Stimulated activated CD8-positive, alpha-beta memory T cell treated with anti-CD3 and anti-CD28 coated beads, Interleukin-4, amount 100 ng/mL, for 48 hours (primary cell): ENCODE measurements at places on chromosomes 2 and 18.

GRCh38 chr2:219467736-219468075, 31.0 kb upstream of the GMPPA start:
- DNase-seq = no peak

DNA sequence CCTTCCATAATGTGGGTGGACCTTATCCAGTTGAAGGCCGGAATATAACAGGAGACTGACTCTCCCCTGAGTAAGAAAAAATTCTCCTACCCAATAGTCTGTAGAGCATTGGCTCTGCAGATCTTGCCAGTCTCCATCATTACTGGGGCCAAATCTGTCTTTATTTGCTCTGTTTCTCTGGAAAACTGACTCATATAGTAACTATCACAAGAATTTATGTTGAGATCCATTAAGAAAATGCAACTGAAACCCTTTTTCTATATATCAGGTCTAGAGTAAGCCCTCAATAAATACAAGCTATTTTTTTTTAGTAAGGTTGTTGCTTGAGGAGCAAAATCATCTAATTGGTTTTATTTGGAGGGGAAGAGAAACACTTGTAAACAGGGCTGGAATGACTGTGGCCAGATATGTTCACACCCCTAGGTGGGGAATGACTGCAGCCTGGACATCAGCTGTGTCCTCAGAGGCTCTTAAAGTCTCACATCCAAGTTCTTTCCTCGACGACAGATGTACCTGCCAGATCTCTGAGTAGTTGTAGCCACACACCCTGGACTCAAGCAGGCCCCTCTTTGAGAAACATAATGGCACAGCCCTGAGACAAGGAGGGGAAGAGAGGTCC, 339.7 kb downstream of the TNS1 start:
- DNase-seq = no peak

DNA sequence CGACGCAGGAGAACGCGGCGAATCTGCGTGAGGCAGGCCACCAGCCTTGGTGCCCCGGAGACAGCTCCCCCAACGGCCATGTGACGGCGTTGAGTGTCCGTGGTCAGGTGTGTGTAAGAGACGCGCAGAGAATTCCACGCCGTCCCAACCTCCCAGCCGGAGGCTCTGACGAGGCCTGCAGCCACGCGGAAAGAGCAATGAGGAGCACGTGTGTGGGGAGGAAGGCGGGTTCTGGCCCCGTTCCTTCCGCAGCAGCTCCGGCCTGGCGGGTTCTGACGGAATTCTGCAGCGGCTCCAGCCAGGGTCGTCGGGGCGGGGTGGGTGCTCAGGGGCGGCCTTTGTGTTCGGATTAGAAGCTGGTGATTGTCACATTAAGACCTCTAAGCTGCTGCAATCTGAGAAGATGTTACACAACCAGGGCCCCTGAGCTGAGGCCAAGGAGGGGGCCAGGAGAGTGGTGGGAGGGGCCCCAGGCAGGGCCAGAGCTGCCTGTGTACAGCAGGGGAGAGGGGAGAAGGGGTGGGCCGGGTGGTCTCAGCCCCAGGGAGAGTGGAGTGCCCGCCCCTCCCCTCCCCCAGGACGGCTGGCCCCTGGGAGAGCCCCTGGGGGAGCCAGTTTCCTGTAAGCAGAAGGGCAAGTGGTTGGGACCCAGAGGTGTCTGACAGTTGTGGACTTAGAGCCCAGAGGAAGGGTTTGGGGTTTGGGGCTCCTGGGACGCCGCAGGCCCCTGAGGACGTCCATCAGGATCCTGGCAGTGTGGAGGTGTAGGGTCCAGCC, 5.1 kb upstream of the GAL3ST2 start:
- no peak for DNase-seq

DNA sequence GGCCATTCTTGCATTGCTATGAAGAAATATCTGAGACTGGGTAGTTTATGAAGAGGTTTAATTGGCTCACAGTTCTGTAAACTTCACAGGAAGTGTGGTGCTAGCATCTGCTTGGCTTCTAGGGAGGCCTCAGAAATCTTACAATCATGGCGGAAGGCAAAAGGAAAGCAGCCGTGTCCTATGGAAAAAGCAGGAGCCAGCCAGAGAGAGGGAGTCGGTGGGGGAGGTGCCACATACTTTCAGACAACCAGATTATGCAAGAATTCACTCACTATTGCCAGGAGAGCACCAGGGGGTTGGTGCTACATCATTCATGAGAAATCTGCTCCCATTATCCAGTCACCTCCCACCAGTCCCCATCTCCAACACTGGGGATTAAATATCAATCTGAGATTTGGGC, 64.1 kb downstream of the CPS1 start:
- no peak for DNase-seq

DNA sequence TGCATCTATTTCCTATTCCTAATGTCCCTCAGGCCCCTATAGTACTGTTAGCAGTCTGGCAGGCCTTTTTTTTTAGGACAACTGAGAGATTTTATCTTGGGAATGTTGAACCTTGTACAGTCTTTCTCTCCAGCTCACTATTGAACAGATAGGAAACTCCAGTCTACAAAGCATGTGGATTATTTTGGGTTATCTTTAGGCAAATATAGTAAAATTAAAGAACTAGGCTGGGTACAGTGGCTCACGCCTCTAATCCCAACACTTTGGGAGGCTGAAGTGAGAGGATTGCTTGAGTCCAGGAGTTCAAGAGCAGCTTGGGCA, 102.7 kb downstream of the OSBPL6 start:
- DNase-seq = no peak

GRCh38 chr2:16625759-16626158, 39.9 kb downstream of the CYRIA start:
- no peak for DNase-seq

DNA sequence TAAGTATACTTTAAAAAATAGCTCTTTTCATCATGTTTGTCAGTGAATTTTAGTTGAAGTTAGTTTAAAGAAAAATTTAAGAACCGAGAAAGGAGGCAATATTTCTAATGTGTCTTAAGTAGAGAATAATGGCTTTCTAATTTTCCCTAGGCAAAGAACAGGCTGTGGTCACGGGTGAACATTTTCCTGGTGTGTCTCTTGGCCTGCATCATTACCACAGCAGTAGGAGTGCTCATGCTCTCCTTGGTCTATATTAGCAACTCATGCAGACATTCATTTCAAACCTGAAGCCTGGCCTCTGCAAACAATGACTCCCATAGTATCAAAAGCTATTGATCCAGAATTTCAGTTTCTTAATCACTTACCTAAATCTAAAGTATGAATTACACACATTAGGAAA, 57.4 kb downstream of the C18orf54 start:
- no peak for DNase-seq

- DNase-seq = no peak
Measured at GRCh38 chr18:50796495-50796894, 23.3 kb downstream of the MRO start.

- DNase-seq = no peak
Measured at GRCh38 chr2:183533021-183533420, 408.8 kb downstream of the NUP35 start.

GRCh38 chr2:136917411-136917881, 152.1 kb downstream of the THSD7B start:
- DNase-seq = no peak
